ENCODE measurements at places on chromosomes 1 and 21.

DNA sequence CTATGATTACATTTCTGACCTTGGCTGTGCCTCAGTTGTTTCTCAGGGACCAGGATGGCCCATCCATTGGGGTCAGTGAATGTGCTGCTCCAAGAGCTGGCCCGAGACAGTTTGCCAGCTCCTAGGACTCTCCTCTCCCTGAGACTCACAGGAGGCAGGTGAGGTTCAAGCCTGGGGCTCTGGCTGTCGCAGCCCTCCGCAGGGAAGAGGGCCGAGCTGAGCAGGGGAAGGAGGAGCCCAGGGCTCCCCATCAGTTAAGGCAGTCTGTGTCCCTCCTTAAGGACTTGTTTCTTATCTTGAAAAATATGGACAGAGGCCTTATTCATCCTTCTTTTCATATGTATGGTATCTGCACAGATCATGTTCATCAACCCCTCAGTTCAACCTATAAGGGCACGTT lies 26.6 kb upstream of the SARS1 start:
- DNase-seq, result no peak

GRCh38 chr1:119565131-119565772 lies 58.2 kb downstream of the HSD3B1 start:
- DNase-seq, result no peak

DNA sequence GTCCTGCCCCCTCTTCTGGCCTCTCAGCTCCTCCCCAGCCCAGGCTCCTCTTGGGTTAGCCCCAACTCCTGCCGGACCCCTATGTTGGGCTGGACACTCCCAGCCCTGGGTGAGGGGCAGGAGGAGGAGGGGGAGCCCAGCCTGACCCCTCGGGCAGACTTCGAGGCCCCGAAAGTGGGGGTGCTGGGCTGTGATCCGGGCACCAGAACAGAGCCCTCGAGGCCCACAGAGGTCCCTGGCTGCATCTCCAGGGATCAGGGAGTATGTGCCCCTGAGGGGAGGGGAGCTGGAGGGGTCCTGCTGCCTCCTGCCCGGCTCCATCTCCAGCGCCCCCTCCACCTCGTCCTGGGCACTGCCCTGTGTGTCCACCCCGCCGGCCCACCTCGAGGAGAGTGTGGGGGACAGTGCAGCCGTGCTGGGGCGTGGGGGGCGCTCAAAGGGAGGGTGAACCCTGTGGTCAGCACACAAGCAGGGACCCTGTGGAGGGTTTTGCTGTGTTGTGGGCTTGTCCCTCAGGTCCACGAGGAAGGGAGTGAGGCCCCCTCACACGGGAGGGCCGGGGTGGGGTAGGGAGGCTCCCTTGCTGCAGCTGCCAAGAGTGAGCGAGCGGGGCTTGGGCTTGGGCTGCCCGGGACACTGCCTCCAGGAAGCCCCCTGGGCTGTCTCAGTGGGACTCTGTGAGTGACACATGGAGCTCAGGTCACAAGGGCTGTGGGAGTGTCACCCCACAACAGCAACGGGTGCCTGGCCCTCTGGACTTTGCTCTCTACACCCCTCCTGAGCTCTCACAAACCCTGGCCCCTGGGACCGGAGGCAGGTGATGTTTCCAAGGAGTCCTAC lies 54.4 kb downstream of the COL18A1 start:
- no peak for DNase-seq

DNA sequence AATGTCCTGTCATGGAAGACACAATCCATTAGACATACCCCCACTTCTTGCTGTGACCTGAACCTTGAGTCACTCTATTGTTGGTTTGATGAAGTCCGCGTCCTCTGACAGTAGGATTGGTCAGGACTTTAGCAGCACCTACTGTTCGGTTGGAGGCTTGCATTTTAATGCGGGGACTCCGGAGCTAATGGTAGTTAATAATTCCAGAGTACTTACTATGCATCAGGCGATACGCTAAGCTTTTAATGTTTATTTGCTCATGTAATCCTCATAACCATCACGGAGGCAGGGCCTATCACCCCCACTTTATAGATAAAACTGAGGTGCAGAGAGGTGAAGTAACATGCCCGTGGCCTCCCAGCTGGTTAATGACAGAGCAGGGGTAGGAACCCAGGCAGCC lies 7.9 kb upstream of the ELF3 start:
- no peak for DNase-seq

DNA sequence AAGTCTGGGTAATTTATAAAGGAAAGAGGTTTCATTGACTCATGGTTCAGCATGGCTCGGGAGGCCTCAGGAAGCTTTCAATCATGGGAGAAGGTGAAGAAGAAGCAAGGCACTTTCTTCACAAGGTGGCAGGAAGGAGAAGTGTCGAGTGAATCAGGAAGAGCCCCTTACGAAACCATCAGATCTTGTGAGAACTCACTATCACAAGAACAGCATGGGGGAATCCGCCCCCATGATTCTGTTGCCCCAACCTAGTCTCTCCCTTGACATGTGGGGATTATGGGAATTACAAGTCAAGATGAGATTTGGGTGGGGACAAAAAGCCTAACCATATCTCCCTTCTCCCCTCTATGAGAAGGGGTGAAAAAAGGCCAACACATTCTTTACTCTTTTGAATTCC lies 11.2 kb upstream of the IVNS1ABP start:
- DNase-seq, result no peak

- DNase-seq, result peak; percentile 67
These were observed 36.4 kb upstream of the JAK1 start for GRCh38 chr1:65002508-65003315.

GRCh38 chr1:83997631-83998030 lies 1.3 kb downstream of the TTLL7 start:
- DNase-seq, result no peak

- no peak for DNase-seq
These were observed 53.2 kb downstream of the LRIG2 start for GRCh38 chr1:113126207-113126606.

DNA sequence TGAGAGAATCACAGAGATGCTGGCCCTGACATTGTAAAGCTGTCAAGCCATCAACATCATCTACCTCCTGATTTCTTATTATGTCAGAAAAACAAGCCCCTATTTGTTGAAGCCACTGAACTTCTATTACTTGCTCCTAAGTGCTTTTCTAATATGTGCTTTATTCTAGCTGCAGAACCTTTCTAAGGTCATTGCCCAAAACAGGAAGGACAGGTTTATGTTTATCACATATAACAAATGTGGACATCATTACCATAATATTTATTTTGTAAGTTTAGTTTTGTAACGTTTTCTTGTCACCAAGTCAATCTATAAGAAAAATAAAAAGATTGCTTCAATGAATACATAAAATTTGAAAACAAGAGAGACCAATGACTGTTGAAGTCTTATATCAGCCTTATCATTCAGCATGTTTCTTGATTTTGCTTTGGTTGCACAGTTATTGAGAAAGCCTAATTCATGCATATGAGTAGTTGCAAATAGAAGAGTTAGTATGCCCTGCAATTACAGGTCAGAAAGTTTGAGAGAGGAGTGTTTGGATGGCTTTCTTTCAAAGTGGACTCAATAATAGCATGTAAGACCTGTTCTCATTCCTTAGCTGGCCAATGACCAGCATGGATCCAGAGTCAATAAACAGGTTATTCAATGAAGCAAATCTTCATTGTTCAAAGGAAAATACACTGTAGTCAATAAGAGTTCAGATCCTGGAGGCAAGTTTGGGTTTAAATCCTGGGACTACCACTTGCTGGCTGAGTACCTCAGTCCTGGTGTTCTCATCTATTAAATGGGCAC lies 84.1 kb downstream of the MAB21L3 start:
- DNase-seq, result no peak

GRCh38 chr1:174800876-174801275 lies 198.9 kb upstream of the CACYBP start:
- DNase-seq, result no peak

DNA sequence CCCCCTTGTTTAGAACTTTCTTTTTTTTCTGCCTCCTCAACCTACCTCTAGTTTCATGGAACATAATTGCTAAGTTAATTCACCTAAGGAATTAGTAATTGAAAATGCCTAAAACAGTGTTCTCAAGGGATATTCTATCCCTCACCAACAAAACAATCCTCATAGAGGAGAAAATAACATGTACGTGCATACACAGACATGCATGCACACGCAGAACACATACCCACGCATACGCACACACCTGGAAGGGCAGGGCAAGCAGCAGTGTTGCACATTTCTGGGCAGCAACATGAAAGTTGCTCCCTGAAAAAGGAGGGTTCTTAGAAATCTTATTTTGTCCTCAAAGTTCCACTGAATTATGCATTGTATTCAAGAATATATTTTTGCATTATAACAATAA lies 76.6 kb downstream of the HHAT start:
- DNase-seq, result no peak

GRCh38 chr1:219067350-219067712 lies 106.3 kb upstream of the LYPLAL1 start:
- DNase-seq, result no peak

DNA sequence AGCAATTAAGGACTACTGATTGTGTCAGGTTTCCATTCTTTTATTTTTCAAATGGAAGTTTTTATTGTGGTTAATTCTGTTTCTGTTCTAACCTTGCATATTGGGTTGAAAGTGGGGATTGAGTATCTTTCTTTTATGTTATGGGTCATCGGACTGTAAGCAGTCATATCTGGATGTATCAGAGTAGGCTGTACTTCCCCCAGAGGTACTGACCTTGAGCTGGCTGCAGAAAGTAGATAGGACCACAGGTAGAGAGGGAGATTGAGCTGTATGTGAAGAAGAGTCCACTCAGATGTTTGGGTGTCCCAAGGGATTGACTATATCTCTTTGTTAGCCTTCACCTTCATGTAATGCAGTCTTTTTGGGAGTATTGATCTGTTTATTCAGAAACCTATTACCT lies 20.5 kb upstream of the ALG14 start:
- DNase-seq, result no peak

DNA sequence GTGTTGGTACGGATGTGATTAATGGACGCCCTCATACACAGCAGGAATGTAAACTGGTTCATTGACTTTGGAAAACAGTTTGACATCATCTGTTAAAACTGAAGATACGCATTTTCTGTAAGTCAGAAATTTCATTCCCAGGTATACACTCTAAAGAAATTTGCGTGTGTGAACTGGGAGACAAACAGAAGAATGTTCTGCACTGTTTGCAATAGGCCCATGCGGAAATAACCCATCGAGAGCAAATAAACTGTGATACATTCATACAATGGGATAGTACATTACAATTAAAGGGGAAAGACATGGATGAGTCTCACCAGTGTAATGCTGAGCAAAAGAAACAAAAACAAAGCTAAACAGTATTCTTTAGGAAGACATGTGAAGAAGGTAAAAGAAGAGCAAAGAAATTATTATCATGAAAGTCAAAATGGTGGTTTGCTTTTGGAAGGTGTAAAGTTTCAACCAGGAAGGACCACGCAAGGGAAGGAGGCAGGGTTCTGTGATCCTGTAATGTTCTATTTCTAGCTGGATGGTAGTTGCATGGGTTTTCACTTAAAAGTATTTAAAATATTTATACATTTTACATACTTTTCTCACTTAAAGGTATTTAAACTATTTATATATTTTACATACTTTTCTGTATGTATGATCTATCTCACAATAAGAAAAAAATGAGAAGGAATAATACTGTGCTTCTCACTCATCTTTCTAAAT lies 30.3 kb downstream of the INTS7 start:
- DNase-seq, result no peak

All from CD4-positive, alpha-beta T cell treated with Interleukin-15 for 4 hours (primary cell).